ENCODE measurements at places on chromosomes 16 and 17.

GRCh38 chr17:18025945-18026776 is 12.8 kb downstream of the ATPAF2 start:
- peak; percentile 33 for DNase-seq

DNA sequence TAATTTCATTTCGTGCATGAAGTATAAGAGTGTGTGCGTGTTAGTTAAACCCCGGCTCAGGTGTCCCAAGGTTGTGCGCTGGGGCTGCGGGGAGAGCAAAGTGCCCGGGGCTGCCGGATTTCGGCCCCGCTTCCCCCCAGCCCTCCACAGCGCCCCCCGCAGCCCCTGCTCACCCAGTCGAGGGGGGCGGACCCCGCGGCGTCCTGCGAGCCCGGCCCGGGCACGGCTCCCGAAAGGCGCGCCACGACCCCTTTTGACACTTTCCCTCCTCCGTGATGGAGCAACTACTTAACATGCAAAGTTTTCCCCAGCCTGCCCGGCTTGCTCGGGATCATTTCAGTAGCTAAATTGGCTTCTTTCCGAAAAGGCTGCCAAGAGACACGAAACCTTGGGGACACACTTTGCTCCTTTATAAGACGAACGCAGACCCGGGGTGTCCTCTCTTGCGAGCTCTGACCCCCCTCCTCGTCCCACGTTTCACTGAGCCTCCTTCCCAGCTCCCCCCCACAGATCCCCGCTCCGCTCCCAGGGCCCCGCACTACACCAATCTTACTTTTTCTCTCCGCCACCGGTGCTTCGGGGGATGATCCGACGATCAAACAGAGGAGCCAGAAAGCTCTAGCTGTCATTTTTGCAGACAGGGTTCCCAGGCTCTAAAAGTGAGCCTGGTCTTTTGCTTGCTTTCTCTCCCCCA is 552 bp downstream of the C17orf58 start:
- DNase-seq: no peak

DNA sequence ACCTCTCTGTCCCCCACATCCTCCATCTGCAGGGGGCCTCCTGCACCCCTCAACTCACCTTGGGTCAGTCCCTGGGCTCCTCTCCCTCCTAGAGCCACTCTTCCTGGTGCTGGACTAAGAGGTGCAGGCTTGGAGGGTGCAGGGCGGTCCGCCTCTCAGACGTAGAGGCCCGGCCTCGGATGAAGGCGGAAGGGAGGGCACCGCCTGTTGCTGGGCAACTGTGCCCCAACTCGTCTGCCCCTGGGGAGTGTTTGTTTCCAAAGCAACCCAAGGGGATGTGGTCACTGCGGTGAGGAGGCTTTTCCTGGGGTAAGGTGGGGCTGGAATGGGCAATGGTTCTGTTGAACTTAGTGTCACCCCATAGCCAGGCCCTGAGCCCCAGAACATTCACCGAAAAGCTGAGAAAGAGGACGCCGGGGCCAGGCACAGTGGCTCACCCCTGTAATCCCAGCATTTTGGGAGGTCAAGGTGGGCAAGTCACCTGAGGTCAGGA is at the start of gene C16orf54:
Gene C16orf54, minus strand, starts transcription at position 138 of the 493 bp plus-strand sequence. CDS start 1,039 bp downstream, outside the sequence.
- DNase-seq: peak; percentile 97

GRCh38 chr16:86249631-86250030 is 260.7 kb upstream of the FOXF1 start:
- no peak for DNase-seq

- DNase-seq: no peak
These were observed 480 bp downstream of the TXNL4B start for GRCh38 chr16:72092832-72093447.

DNA sequence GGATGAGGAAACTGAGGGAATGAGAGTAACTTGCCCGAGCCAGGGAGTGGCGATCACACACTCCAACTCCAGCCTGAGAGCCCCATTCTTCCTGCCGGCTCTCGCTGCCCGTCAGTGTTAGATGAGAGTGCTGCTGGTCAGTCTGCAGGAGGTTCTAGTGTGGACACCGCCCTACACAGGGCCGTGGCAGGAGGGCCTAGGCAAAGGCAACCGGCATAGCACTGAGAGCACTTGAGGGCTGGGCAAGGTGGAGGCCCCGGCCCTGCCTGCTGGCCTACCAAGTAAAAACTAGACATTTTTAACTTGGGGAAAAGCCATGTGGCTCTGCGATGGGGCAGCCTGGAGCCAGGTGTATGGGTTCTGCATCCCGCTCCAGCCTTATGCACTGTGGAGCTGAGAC is 354.8 kb downstream of the SEC14L1 start:
- no peak for DNase-seq

- DNase-seq: no peak
These were observed 553 bp upstream of the RAB11FIP4 start for GRCh38 chr17:31390748-31391495.

DNA sequence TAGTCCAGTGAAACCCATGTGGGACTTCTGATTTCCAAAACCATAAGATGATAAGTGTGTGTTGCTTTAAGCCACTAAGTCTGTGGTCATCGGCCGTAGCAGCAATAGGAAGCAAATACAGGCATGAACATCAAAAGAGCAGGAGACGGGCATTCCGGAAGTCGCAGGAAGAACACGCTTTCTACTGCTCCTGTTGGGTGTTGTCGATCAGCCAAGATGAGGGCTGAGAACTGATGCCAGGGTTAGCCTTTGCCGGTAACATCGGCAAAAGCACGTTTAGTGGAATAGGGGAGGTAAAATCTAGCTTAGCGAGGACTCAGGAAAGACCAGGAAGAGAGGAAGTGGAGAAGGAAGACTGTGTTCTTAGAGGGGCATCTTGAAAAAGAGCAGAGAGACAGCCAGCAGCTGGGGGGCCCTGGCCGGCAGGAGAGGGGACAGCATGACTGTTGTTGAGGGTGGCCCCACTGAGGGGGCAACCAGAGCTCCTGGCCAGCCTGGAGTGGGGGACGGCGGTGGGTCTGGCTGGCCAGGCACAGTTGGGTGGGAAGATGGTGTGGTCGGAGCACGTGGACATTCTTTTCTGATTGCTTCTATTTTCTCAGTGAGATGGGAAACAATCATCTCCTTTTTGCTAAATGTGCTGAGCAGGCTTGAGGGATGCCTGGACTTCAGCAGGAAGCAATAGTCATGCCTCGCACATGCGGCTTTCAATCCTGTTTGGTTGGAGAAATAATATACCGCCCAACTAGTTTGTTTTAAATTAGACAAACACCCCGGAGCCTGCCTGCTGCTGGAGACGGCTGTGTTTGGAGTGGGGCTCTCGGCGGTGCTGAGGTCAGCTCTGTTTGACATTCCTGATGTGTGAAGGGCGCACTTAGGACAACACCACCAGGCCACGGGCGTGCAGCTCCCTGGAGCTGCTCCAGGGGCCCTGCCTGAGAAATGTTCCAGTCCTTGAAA is 109.9 kb downstream of the METRNL start:
- DNase-seq: no peak

DNA sequence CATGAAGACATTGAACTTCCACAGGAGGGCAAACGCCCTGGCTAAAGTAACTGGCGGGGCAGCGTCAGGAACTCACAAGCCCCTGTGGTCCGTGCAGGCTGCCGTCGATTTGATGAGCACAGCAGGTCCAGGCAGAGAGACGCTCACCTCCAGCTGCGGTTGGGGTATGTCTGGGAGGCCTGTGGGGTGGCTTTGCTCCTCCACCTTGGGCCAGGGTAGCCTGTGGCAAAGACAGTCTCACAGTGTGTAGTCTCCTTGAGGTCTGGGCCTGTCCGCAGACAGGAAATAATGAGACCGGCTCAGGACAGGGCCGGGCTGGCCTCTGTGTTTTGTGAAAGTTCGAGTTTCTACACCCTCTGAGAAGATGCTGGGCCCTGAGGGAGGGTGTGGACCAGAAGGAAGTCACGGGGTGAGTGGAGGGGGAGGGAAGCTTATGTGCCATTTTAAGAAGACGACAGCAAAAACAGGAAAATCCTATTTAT is 103.3 kb downstream of the METRNL start:
- no peak for DNase-seq

- DNase-seq: no peak
These were observed 23.0 kb downstream of the MAP2K4 start for GRCh38 chr17:12043702-12044101.

DNA sequence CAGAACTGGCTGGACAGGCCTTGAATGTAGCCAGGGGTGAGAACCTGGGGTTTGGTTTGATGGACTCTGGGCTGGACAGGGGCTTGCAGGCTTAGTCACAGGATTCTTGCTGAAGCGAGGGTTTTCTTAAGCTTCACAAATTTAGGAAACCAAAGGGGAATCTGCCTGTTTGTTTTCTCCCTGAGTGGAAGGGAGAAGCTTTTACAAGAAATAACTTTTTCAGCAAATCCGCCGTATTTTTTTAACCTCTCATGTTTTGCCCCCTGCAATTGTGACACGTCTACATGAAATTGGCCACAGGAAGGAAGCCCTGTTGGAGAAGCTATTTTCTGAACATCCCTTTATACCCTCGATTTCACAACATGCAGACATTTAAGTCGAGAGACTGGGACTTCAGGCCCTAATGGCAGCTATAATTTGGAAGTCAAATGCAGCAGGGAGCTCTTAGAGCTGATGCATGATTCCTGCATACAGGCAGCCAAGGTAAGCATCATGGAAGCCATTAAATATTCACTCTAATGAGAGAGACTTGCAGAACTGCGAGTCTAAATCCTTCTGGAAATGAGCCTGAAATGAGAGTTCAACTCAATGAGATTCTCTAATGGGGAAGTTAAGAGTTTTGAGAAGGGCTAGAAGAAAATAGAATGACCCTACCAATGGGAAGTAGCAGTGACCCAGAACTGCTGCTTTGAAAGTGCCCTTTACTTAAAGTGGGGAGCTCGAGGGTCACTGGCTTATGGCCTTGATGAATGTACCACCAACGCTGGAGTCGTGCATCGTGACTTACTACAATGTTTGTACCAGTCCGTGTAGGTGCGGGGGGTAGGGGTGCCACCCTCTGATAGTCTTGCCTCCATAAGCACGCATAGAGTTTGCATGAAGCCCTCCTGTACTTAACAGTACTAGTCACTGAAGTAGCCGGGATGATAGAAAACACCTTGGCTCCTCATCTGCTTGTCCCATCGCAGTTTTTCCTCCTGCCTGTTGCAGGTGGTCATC is 45.1 kb upstream of the IRF8 start:
- DNase-seq: no peak

DNA sequence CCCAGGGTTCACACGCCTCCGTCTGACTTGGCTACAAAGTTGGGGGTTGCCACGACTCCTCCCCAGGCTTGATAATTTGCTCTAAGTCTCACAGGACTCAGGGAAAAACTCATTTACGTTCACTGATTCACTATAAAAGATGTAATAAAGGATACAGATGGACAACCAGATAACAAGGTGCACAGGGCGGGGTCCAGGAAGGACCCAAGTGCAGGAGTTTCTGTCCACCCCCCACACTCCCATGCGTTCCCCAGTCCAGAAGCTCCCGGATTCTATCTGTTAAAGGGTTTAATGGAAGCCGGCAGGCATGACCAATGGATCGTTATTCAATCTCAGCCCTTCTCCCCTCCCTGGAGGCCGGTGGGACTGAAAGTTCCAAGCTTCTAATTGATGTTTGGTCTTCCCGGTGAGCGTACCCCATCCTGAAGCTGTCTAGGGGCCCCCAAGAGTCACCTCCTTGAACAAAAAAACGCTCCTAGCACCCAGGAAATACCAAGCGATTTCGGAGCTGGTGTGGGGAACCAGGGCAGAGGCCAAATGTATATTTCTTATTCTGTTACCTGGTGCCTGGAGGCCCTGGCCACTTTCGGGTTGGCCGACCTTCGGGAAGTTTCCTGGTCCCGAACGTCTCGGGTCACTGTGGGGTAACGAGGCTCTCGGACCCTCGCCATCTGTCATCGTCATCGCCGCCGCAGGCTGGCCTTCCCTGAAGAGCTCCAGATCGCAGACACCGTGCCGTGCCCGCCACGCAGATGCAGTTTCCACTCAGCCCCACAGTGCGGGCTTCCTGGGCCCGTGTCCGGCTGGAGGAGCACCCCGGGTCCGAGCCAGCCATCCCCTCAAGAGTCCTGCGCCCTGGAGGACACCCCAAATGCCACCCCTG is 13.5 kb upstream of the METRNL start:
- no peak for DNase-seq

GRCh38 chr16:48025359-48025758 is 130.4 kb downstream of the ABCC12 start:
- DNase-seq: no peak
